Activated T-cell treated with anti-CD3 and anti-CD28 coated beads, Interleukin-2, amount 50 U/mL, for 48 hours (primary cell): ENCODE measurements at places on chromosomes 11 and 22.
A peak's percentile ranks its signal among the peaks of the same experiment; 100 is the strongest.

- no peak for DNase-seq
These were observed 30.5 kb downstream of the LMO2 start for GRCh38 chr11:33861386-33861785.

- DNase-seq = peak; percentile 71
These were observed at the start of gene CFAP300 for GRCh38 chr11:102047305-102047924. Gene CFAP300, plus strand, starts transcription at chr11:102047437. Its CDS starts 34 bp downstream, at chr11:102047471.

DNA sequence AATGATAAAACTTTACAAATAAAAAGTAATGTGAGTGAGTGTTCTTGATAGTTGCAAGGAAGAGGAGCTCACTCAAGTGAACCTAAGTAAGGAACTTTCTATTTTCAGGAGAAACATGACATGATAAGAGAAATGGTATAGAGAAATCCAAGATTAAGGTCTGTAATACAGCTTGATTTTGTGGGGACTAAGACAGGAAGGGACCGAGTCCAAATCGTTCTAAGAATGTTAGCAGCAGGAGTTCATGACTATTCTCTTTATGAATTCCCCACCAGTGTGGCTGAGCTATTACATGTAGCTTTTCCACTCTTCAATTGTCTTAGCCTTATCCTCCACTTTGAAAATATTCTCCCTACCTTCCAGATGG lies 698.6 kb upstream of the ARHGAP42 start:
- no peak for DNase-seq

DNA sequence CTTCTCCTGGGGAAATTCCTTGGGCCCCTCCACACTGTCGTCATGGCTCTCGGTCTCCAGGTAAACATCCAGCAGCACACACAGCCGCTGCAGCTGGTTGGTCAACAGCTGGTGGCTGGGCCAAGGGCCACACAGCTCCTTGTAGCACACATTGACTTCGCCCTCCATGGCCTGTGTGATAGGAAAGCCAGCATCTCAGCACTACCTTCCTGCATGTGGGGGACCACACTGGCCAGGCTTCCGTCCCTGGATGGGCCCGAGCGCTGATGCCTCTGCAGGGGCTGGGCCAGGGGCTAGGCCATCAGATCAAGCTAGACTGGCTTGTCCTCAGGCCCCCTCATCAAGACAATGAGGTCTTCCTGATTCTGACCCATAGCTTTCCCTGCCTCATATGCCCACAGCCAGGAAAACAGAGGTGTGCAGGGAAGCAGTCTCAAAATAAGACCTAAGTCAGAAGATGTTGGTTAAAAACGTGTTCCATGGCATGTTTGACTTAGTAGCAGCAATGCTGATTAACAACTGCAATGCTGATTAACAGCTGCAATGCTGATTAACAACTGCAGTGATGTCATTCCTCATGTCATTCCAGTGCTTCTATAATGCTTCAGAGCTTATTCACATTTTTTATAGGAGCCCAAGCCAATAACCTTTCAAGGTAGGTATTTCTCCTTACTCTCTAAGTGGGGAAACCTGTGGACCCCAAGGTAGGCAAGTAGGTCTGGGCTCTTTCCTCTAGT lies 31.3 kb downstream of the NEFH start:
- no peak for DNase-seq

- DNase-seq = no peak
These were observed 210.1 kb downstream of the NTM start for GRCh38 chr11:131580476-131580875.

DNA sequence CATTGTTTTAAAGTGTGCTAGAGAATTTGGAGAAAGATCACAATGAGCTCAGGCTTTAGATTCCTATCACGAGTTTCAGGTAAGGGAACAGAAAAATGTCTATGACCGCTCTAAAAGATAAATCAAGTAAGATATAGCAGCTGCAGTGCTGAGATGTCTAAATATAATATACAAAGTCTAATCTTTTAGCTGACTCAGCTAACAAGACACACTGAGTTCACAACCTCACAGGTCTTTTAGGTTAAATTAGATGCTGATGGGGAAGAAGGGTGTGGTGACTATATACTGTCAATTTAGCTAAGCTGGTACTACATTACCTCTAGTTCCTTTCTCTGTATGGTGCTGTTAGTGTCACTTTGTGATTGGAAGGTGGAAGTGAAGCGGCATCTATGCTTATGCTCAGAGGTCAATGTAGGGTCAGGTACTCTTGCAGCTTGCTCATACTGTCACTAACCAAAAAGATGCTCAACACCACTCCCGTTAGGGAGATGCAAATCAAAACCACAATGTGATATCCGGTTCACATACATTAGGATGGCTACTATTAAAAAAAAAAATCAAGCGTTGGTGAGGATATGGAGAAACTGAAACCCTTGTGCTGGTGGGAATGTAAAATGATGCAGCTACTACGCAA lies 283.5 kb downstream of the SWAP70 start:
- no peak for DNase-seq

GRCh38 chr11:86795949-86796348 lies 4.4 kb upstream of the PRSS23 start:
- DNase-seq = no peak

GRCh38 chr11:61826930-61827570 lies 1.1 kb upstream of the FADS2 start:
- no peak for DNase-seq

- DNase-seq = no peak
These were observed 821 bp downstream of the CELF1 start for GRCh38 chr11:47552056-47552565.

GRCh38 chr11:11444027-11444803 lies 91.2 kb upstream of the CSNK2A3 start:
- no peak for DNase-seq

DNA sequence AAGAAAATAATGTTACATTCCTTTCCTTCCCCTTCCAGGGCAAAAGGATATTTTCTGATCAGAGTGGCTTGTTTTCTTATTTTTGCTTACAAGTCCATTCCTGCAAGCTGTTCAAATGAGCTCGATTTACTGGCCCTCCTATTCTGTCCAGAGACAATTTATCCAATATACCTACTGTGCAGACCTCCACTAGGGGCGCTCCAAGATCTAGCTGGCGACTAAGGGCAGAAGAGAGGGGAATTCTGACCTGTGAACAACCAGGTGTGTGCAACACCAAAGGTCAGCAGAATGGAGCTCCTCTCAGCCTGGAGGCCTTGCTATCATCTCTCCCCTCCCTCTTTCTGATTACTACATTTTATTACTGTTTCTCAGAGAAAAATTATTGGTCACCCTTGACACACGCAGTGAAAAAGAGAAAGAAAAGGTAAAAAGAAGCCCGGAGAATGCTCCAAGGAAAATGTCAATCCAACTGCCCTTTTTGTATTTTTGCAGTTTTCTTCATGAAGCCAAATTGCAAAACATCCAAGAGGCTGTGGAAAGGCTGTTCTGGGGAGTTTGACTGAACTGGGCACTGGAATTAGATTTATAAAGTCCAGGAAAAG lies 3.2 kb downstream of the SEZ6L start:
- peak; percentile 35 for DNase-seq

GRCh38 chr11:120268686-120269085 lies 28.7 kb downstream of the POU2F3 start:
- DNase-seq = no peak

DNA sequence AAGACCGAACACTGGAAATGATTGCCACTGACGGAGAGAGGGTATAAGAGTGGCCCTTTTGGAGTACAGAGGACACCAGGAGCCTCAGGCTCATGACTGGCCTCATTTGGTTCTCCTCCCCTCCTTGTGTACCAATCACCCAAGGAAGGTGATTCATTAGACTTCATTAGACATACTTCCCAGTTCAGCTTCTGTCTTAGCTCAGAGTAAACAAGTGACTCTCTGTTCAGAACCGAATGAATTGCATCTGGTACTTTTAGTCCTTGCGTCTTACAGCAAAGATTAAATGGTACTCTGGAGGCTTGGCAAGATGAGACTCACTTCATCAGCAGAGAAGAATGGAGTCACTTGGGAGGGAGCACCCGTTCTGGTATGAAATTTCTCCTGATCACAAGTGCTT lies 75.2 kb downstream of the ZNRF3 start:
- DNase-seq = no peak

GRCh38 chr11:1761110-1761856 lies 2.4 kb downstream of the CTSD start:
- no peak for DNase-seq

- DNase-seq = no peak
These were observed 28.1 kb upstream of the LRRC10B start for GRCh38 chr11:61480261-61480993.

DNA sequence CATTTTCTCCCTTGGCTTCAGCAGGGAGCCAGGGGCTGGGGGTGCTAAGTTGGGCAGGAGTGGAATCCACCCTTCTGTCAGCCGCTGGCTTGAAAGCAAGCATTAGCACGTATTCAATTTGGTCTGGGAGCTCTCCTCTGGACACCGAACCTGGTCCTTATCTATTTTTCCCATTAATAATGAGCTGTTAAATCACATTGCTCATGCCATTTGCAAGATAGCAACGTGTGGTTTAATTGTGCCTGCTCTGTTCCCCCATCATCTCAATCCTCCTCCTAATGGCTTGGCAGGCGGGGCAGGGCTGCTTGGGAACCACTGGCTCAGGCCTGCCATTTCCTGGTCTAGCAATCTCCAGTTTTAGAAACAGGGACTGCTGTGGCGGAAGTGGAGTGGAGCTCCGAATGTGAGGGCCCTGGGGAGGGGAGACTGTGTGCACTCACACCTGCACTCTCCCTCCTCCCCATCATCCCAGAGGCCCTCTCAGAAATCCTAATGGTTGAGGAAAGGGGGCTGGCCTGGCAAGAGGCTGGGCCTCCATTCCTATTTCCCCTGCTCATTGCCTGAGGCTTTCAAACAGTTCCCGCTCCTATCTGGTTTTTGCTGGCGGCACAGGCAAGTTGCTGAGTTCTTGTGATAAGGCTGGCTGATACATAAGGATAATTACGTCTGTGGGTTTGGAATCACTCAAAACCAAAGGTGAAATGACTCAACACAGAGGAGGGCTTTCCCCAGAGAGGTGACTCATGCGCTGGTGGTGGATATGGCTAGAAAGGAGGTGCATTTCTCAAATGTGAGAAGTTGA lies 201.2 kb upstream of the E2F8 start:
- peak; percentile 77 for DNase-seq

GRCh38 chr11:81026032-81026431 lies 1585.2 kb upstream of the TENM4 start:
- no peak for DNase-seq

DNA sequence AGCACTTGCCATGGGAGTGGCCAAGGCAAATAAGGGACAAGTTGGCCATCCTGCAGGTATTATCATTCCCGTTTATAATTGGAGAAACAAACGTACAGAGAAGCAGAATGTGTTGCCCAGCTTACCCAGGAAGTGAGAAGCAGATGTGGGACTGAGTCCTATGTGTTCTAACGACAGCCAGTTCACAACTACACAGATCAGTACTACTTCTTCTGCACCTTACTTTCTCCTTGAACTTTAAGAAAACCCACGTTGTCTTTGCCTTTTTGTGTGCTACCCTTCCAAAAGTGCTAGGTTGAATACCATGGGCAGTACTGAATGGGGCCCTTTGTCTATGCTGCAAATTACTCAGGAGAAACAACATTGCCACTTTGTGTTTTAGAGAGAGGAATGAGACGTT lies 62.8 kb upstream of the BLID start:
- no peak for DNase-seq

GRCh38 chr11:70872955-70873735 lies 379.2 kb downstream of the SHANK2 start:
- no peak for DNase-seq

- DNase-seq = peak; percentile 80
These were observed 73.7 kb downstream of the SCN3B start for GRCh38 chr11:123580557-123581275.

- no peak for DNase-seq
These were observed 199.3 kb downstream of the TBC1D22A start for GRCh38 chr22:46961591-46962295.

DNA sequence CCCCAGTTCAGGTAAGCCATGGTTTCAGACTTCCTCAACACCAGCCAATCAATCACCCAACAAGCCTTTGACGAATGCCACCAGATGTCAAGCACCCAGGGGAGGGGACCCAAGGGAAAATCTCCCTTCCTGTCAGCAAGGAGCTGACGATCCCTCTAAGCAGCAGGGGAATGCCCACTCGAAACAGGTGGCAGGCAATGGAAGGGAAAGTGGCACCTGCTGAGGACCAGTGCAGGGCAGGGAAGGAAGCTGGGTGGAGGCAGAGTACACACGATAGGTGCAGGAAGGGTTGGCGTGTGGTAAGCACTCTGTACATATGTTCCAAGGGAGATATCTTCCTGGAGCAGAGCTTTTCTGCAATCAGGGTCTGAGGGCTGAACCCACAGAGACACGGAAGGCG lies 11.7 kb upstream of the CREB3L1 start:
- no peak for DNase-seq

DNA sequence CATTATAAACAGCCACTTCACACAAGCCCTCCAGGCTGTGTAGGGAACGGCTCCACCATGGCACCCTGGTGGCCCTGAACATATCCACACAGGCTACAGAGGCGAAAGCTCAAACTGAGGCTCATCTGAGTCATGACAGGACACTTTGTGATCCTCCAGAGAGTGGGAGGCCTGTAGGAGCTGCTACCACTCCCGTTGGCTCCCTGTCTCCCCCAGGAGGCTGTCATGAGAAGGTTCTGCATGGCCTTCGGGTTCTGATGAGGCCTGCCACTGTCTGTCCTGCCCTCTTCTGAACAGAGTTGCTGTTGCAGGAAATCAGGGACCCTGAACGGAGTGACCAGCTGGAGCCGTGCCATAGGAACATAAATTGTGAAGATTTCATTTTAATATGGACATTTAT lies 23.8 kb upstream of the ALDH3B2 start:
- peak; percentile 31 for DNase-seq

- DNase-seq = peak; percentile 50
These were observed 10.5 kb downstream of the AASDHPPT start for GRCh38 chr11:106087815-106088435.

GRCh38 chr22:49535126-49535525 lies 292.5 kb downstream of the BRD1 start:
- DNase-seq = no peak

GRCh38 chr22:23774922-23775436 lies 2.3 kb downstream of the MMP11 start:
- DNase-seq = no peak

DNA sequence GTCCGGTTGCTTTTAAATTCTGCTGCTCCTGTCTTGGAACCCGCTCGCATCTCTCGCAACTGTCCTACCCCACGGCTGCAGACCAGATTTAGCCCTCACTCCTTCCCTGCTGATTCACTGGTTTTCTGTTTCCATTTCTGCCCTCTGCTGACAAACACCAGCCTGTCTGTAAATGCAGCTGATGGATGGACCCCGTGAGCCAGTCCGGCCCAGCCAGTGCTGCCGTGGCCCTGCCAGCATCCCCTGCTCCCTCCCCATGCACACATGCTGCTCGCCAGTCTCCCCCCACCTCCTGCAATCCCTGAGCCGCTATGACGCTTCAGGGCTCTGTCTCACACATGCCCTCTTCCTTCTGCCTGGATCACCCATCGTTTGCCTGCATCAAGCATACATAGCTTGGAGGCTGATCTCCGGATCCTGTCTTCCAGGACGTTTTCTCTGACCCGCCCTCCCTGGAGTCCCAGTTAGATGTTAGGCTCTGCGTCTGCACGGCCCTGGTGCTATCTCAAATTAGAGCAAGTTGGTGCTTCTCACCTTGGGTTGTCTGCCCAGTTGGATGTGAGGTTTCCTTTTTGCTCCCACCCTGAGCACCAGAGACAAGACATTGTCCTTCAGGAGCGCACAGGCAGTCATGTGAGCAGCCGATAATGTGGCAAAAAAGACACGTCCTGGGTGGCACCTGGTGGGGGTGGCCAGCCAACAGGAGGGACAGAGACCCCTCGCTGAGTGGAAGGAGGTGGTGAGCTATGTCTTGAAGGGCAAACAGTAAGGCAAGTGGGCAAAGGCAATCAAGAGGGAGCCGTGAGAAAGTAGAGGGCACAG lies 4.3 kb upstream of the ACR start:
- DNase-seq = no peak
